Cerebellar nuclear complex (tissue), 1 donor: ENCODE measurements at places on chromosomes 6 and 20.

GRCh38 chr6:64750910-64751309 lies 956.1 kb downstream of the EYS start:
- DNase-seq = no peak

DNA sequence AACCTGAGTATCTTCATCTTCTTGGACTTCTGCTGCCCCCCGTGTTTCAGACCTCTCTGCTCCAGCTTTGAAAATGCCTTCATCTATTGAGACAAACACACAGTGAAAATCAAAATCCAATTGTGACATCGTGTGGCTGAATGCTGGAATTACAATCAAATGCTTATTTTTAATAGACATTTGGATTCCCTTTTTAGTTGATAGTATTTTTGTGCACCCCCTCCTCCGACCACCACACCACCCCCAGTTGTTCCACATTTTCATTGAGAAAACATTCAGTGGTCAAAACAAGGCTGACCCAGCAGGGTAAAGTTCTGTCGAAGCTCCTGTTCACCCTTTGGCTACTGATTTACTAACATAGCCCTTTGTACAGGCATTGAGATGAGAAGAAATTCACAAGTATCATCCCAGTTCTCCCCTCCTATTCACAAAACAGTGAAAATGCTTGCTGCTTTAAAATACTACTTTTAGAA lies 79.0 kb downstream of the NRSN1 start:
- DNase-seq = no peak

DNA sequence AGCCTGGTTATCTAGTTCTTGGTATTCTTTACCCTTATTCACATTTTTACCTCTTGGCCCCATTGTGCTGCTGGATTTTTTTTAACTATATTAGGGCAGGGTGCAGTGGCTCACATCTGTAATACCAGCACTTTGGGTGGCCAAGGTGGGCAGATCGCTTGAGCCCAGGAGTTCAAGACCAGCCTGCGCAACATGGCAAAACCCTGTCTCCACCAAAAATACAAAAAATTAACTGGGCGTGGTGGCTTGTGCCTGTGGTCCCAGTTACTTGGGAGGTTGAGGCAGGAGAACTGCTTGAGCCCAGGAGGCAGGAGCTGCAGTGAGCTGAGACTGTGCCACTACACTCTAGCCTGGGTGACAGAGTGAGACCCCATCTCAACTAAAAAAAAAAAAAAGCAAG lies 12.2 kb upstream of the TAF8 start:
- DNase-seq = no peak

DNA sequence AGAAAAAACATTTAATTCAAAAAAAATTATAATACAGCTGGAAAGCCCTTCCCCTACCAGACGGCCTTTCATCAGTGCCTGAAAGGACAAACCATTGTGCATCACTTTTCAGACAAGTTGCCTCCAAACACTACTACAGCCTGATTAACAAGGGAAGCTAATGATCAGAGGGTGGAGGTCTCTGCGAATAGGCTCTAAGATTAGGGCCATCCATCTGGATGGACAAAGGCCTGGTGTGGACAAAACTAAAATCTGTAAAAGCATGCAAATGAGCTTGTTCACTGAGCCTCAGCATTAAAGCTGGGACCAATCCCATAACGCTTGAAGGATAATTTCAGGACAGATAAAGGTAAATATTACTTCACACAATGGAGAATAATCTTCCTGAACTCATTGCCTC lies 228.7 kb upstream of the PLN start:
- DNase-seq = no peak

DNA sequence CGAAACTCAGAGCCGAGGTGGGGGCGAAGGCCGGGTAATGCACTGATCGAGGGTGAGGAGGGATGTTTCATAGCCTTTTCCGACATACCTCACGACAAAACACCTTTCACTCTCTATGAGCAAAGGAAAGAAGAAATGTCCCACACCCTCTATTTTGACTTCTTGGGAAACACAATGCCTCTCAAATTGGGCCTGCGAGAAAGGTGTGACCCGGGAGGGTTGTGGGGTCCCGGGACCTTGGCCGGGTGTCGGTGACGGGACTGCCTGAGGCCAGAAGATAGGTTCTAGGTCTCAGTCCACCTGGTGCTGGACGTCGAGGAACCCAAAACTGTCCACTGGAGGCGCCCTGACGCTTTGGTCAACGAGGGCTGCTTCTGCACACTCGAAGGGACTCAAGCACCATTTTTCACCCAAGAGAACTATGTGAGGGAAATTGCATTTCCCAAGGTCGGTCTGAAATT lies 41.1 kb upstream of the OSTM1 start:
- no peak for DNase-seq

DNA sequence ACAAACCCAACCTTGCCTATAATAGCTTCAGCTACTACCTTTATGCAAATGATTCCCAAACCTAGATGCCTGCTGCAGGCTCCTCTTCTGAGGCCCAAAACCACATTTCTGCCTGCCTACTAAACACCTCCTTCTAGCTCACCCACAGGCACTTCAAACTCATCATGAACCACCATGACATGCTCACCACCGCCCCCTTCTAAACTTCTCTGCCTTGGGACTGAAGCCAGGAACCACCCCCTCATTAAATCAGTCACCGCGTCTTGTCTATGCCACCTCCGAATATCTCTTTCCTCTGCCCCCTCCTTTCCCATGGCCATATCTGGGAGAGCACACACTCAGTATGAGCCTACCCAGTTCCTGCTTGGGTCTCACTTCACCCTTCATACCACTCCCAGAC lies 101.2 kb downstream of the SNAP25 start:
- no peak for DNase-seq

- DNase-seq = no peak
These were observed 1.0 kb upstream of the HFE start for GRCh38 chr6:26086211-26086610.

- no peak for DNase-seq
These were observed 26.4 kb upstream of the BMP5 start for GRCh38 chr6:55901765-55902270.

DNA sequence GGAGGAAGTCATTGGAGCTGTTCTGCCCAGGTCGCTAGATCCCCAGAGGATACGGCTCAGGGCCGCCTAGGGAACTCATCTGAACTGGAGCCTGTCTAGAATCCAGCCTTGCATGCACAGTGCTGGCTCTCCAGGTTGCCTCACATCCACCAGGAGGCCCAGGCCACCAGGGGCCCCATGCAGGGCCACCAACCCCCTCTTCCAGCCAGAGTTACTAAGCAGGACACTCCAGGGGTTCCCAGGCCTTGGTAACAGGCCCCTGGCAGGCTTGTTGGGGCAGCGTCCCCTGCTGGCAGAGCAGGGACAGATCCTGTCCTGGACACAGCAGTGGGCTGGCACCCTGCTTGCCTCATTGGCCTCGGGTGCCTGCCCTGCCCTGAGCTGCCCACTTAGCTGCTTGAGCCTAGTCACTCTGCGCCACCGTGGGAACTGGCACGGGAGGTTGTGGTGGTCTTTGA lies 35.3 kb downstream of the EFCAB8 start:
- no peak for DNase-seq

DNA sequence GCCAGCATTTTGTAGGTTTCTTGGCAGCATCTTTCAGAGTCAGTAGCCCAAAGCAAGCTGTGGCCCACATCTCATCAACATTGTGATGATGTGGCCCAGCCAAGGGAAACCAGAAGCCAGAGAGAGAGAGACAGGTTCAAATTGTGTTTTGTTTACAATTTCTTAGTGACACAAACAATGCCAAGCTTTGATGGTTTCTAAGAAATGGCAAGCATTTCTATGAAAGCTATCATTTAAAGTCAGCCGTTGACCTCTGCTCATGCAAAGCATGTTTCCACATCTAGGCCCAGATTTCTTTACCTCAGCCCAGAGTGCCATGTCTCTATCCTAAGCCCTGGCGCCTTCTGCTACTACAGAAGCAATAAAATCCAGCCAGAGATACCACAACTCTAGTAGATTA lies 32.9 kb downstream of the GCM1 start:
- no peak for DNase-seq

- DNase-seq = no peak
These were observed at the start of gene CD93 for GRCh38 chr20:23086056-23086566. Gene CD93 (minus strand): TSS chr20:23086324. CDS start chr20:23086192, 132 bp downstream.

DNA sequence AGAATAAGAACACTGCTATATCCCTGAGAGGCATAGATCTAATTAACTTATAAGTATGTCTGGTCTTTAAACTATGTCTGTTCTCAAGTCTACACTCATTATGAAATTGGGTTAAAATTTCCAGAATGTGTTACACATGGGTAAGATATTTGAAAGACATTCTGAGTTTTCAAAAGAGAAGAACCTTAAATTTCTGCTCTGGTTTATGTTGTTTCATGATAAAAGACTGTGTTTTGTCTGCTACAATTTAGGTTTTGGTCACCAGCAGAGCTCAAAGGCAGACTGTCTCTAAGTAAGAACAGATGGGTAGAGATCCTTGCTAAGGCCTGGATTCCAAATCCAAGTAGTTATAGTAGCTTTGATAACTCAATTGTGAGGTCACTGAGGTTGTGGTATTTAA lies 6.0 kb downstream of the STMND1 start:
- no peak for DNase-seq

- DNase-seq = no peak
These were observed 270.3 kb upstream of the THEMIS start for GRCh38 chr6:128171182-128171581.
